ENCODE measurements at places on chromosomes 7 and 10. TPM values are rescaled to one million over a fixed set of nuclear protein-coding genes. Genes with fewer than 3 reads are reported as not detected.

- no peak for DNase-seq
Observed at GRCh38 chr10:78462726-78463228, 429.1 kb downstream of the RPS24 start.

DNA sequence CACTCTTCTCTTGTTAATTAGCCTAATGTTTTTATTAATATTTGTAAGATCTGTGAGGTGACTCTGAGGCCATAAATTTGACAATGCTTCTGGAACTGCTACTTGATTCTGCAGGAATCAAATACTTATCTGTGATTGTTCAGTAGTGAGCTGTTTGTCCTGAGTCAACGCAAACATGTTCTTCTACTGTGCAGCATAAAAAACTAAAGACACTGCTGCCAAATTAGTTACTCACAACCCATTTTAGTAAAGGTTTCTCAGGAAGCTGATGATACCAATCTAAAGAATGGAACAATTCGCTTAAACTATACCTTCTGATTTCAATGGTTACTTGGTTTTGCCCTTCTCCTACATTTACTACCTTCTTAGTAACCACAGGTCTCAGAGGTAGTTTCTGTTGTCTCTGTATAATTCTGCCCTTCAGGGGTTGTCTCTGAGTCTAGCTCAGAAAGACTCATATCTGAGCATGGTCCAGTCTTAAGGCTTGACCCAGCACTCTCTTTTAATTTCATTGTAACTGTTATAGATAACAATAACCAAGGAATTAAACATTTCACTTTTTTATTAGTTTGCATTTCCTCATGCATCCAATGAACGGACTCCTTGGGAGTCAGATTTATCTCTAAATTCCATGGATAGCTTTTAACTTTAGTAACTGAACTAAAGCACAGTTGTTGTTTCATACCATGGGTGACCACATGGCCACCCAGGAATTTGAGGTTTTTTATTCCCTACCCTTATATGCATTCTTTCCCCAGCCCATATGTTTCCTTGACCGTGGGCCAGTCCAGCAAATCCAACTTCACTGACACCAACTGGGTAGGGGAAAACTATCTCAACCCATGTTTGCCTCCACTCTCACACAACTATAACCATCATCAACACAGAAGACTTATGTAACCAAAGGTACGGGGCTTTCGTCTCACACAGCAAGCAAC, 309.5 kb upstream of the TEX47 start:
- DNase-seq = no peak

Gene IQUB
- 1.0 TPM for total RNA-seq

Gene RGR
- total RNA-seq = not detected

Gene TRIM50
- total RNA-seq = 9.8 TPM

DNA sequence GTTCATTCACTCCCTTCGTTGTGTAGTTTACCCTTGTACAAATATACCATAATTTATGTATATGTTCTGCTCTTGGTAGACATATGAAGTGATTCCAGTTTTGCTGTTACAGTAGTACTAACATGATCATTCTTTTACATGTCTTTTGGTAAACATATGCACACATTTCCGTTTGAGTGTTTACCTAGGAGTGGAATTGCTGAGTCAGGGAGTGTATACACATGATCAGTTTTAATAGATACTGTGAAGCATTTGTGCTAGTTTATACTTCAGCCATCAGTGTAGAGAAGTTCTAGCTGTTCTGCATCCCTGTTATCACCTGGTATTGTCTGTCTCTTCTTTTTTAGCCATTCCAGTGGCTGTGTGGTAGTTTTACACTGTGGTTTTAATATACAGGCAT, 34.5 kb upstream of the CYP26C1 start:
- no peak for DNase-seq

Gene LRRC18
- total RNA-seq = not detected

Measured in hepatocyte (in vitro differentiated cells).